ENCODE measurements at places on chromosomes 3 and 15.

- DNase-seq = no peak
These were observed 86.3 kb upstream of the TCF12 start for GRCh38 chr15:56832125-56832524.

GRCh38 chr3:9167222-9167621 is 82.2 kb downstream of the SRGAP3 start:
- peak; percentile 80 for DNase-seq

GRCh38 chr15:70504299-70504951 is 258.9 kb downstream of the UACA start:
- peak; percentile 42 for DNase-seq

- no peak for DNase-seq
These were observed 31.6 kb downstream of the ARHGEF26 start for GRCh38 chr3:154152741-154153140.

DNA sequence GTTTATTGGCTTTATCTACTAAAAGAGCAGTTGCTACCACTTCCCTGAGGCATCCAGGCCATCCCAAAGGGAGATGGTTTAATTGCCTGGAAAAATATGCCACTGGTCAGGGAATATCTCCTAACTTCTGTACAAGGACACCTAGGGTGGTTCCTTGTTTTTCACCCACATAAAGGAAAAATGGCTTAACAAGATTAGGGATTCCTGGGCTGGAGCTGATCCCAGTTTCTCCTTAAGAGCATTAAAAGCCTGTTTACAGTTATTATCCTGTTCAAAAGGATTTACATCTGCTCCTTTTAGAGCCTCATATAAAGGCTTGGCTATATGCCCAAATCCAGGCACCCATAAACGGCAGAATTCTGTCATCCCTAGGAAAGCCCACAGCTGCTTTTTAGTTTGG is 70.2 kb upstream of the WNT7A start:
- DNase-seq = no peak

DNA sequence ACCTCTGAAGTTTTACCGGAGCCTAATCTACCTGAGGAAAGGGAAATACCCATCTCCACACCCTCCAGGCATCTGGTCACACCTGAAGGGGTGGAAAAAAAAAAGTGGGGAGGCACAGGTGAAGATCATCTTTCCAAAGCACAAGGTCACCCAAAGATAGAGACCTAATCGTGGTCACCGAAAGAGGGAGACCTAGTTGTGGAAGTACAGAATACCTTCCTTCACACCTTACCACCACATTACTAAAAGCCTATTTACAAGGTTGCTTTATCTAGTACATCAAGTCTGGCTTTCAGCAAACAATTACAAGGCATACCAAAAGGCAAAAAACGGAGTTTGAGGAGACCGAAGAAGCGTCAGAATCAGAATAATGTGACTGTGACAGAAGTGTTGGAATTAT is 110.0 kb upstream of the ARPP21 start:
- no peak for DNase-seq

DNA sequence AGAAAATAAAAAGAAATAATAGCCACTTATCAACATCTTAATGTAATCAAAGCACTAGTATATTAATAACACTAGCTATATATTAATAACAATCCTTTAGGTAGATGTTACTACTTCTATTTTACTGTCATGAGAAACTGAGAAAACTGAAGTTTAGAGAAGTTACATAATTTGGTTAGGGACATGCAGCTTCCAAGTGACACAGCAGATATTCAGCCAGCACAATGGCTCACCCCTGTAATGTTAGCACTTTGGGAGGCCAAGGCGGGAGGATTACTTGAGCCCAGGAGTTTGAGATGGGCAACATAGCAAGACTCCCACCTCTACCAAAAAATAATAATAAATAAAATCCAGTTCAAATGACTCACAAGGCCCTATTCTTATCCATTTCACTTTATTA is 1.9 kb upstream of the UBR1 start:
- no peak for DNase-seq

GRCh38 chr15:63401078-63401477 is 19.4 kb upstream of the CA12 start:
- DNase-seq = no peak

- DNase-seq = no peak
These were observed 932.7 kb upstream of the CFAP20DC start for GRCh38 chr3:59982510-59982909.

DNA sequence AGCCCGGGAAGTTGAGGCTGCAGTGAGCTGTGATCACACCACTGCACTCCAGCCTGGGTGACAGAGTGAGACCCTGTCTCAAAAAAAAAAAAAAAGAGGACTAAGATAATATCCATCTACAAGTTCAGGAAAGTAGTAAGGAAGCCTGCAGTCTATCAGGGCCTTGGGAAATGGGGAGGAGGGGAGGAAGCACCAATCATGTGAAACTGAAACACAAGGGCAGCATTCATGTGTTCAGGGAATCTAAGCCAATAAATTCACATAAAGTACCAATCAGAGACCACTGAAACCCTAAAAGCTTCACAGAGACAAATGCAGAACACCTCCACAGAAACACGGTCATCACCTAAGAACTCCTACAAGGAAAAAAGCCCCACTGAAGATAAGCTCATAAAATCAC is 22.9 kb upstream of the HHATL start:
- DNase-seq = no peak

- DNase-seq = no peak
These were observed 48.5 kb downstream of the ITGA11 start for GRCh38 chr15:68383161-68384074.

DNA sequence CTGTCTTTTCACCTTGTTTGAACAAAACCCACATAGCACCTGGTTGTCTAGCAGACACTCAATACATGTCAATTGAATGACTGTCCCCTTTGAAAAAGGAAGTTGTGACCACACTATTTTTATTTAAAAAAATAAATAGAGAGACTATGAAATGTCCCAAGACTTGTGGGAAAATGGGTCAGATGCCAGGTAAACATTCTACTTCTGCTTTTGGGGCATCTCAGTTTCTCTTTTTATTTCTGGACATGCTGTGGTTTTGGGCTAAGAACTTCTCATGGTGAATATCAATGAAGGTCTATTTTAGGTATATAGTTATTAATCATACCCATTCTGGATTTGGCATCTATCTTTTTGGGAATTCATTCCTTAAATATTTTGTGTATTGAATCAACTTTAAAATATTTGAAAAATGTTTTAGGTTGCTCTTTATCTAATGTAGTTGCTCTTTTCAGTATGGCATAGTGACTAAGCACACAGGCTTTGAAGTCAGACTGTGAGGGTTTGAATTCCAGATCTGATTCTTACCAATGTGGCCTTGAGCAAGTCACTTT is 4.4 kb downstream of the TMEM45A start:
- peak; percentile 57 for DNase-seq

- no peak for DNase-seq
These were observed 1.4 kb downstream of the SLTM start for GRCh38 chr15:58931987-58932588.

DNA sequence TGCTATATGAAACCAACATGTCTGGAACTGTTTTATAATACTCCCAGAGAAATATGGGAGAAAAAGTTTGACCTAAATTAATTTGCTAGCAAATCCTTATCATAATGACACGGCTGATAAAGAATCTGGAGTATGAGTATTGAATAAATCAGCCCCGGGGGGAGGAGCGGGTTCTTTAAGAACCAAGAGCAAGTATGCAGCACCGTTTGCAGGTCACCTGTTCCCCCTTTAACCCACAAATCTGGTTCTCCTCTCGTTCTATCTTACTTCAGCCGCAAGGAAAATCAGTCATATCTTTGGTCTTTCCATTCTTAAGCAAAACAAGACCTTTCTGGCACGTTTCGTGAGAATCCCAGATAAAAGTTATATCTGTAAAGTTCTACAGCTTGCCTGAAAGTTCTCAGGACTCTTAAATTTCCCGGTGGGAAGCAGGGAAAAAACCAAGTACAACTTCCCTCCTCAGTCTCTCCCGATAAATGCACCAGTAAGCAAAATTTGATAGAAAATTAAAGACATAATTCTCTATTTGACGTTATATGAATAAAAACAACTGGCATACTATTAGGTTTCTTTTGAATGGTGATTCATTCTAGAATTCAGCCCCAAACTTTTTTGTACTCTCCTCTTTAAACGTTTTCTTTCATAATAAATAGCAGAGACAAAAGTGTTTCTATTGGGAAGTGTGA is 348.6 kb downstream of the ZBBX start:
- no peak for DNase-seq

GRCh38 chr3:132399054-132399929 is 18.0 kb upstream of the DNAJC13 start:
- DNase-seq = peak; percentile 29

DNA sequence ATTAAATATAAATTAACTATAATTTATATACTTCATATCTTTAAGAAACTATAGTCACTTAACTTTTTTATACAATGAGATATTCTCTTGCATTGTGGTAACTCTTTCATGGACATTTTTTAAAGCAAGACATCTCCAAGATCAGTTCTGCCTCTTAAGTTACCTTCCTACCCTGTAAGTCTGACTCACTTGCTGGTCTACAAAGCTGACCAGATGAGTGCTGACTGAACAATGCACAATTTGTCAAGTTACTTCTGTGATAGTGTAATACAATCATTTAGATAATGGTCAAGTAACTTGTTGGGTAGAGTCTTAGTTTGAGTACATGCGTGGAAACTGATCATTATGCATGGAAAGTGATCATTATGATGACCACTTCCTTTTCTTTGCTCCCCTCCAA is 145.9 kb downstream of the MEIS2 start:
- no peak for DNase-seq

DNA sequence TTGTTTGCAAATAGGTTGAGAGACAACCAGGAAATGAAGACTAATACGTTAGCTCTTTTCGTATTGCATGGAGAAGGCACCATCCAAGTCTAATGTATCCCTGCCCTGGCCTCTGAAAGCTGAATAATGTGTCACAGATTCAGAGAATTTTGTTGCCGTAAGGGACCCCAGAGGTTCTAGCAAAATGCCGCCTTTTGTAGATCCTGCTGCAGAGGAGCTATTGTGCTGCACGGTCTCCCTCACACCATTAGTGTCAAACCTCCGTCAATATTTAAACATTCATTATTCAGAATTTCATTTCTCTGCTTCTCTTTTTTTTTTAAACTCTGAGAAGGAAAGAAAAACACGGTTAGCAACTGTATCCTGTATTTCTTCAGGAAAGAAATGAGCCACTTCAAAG is 238.7 kb downstream of the EPHB1 start:
- no peak for DNase-seq

- DNase-seq = peak; percentile 100
These were observed 193.7 kb upstream of the MME start for GRCh38 chr3:154886437-154886836.

- DNase-seq = no peak
These were observed 271.4 kb downstream of the TIGIT start for GRCh38 chr3:114565216-114565615.

DNA sequence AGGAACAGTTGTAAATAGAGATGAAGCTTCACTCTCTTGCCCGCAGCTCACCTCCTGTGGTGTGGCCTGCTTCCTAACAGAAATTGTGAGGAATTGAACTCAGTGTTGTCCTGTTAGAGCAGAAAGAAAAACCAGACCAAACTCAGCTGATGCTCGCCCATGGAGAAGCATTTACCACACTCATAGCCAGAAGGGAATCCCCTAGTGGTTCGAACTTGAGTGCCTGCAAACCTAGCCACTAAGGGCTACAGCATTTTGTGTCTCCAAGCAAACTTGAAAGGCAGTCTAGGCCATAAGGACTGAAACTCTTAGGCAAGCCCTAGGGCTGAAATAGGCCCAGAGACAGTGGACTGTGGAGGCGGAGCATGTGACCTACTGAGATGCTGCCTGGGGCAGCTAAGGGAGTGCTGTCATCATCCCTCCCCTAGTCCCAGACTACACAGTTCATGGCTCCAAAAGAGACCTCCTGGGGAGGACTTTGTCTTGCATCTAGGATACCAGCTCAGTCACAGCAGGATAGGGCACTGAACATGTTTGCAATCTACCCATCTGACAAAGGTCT is 44.5 kb upstream of the MCTP2 start:
- no peak for DNase-seq

All from fibroblast of skin of left quadriceps (primary cell).